ENCODE measurements at places on chromosomes 3 and 15.

DNA sequence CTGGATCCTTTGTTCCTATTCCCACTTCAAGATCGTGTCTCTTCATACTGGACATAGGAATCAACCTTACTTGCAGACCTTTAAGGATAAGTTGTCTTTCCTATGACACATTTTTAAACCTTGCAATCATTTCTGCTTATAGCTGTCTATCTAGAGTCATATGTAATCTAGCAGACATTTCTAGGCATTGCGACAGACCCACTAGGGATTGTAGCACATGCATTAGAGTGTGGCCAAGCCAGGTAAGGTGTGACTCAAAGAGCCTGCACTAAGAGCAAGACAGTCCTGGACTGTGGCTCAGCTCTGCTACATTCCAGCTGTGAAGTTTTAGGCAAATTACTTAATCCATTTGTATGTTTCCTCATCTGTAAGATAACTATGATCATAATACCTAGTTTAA, 38.8 kb upstream of the BFSP2 start:
- H3K27ac ChIP-seq, result no peak overlapping the region
- no peak overlapping the region for H3K4me3 ChIP-seq
- peaks cover 34% of the 10 kb centered on the region for H3K27me3 ChIP-seq
- DNase-seq, result no peak
- H3K4me1 ChIP-seq, result no peaks in the 10 kb centered on the region

GRCh38 chr15:80026754-80027153, 32.7 kb upstream of the ZFAND6 start:
- no peak overlapping the region for H3K27ac ChIP-seq
- peaks cover 13% of the 10 kb centered on the region for H3K4me1 ChIP-seq

- H3K27ac ChIP-seq, result no peak overlapping the region
- peaks cover 50% of the 10 kb centered on the region for H3K27me3 ChIP-seq
- no peak for DNase-seq
- H3K4me1 ChIP-seq, result no peaks in the 10 kb centered on the region
- H3K36me3 ChIP-seq, result peaks cover 2% of the 10 kb centered on the region
- H3K4me3 ChIP-seq, result no peak overlapping the region
These were observed 7.3 kb downstream of the TMEM212 start for GRCh38 chr3:171850320-171850959.

- peaks cover 31% of the 10 kb centered on the region for H3K27me3 ChIP-seq
- no peaks in the 10 kb centered on the region for H3K4me1 ChIP-seq
- no peak for DNase-seq
- H3K27ac ChIP-seq, result no peak overlapping the region
- no peaks in the 10 kb centered on the region for H3K36me3 ChIP-seq
These were observed 9.2 kb upstream of the PGPEP1L start for GRCh38 chr15:99016680-99017321.

DNA sequence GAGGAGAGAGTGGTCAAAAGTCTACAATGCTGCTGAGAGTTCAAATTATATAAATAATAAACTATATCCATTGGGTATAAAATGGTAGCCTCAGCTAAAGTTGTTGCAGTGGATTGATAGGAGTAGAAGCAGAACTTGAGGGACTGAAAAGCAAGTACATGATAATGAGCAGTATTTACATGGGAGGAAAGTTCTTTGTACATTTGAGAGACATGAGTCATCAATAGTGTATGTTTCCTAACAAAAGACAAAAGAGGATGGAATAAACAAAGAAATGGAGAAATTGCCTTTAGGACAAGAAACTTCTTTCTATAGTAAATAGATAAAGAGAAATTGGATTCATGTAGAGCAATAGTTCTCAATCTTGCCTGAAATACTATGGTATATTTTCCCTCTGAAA, 110.0 kb upstream of the PLSCR5 start:
- no peaks in the 10 kb centered on the region for H3K36me3 ChIP-seq
- no peak overlapping the region for H3K27ac ChIP-seq
- no peaks in the 10 kb centered on the region for H3K27me3 ChIP-seq
- no peak for DNase-seq
- no peaks in the 10 kb centered on the region for H3K4me1 ChIP-seq
- H3K4me3 ChIP-seq, result no peak overlapping the region

GRCh38 chr15:92097474-92098178, 244.1 kb downstream of the SLCO3A1 start:
- peak overlapping the region; percentile 15 for H3K4me3 ChIP-seq
- H3K36me3 ChIP-seq, result peaks cover 13% of the 10 kb centered on the region
- peaks cover 65% of the 10 kb centered on the region for H3K4me1 ChIP-seq
- no peaks in the 10 kb centered on the region for H3K27me3 ChIP-seq

- H3K4me3 ChIP-seq, result no peak overlapping the region
- H3K27me3 ChIP-seq, result peaks cover 45% of the 10 kb centered on the region
- no peak for DNase-seq
These were observed 132.3 kb downstream of the PGPEP1L start for GRCh38 chr15:98875309-98875708.

DNA sequence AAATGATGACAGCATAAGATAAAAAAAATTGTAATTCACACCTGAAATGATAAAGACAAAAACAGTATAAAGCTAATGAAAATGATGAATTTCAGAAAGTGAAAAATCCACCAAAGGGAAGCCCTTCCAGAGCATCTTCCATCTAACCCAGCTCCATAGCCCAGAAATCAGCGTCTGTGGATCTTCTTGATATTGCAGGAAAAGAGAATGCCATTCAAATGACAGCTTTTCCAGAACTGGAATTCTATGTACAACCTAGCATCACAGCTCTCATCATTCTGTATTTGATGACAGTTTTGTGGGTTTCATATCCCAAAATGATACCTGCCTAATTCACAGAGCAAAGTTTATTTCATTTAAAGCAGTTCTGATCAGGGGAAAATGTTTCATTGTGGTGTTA, 267.3 kb downstream of the FHIT start:
- DNase-seq, result no peak
- H3K36me3 ChIP-seq, result no peaks in the 10 kb centered on the region
- no peak overlapping the region for H3K4me3 ChIP-seq
